Right atrium auricular region (tissue), 2 donors: ENCODE measurements at places on chromosomes 2 and 18.

DNA sequence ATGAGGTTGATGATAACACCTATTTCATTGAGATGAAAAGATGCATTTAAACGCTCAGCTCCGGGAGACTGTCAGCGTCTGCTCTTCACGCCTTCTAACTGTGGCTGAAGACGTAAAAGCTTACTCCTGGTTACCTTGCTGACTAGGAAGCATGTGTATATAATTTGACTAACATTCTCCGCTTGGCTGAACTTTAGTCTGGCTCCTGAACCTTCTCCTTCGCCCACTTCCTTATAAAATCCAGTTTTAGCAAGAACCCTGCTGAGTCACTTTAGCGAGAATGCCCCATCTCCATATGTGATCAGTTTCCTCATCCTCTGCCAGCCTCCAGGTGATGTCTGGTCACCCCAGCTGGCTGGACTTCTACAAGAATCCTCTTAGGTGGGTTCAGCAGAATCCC, 12.7 kb upstream of the CREG2 start:
- no peak overlapping the region for H3K4me3 ChIP-seq
- no peaks in the 10 kb centered on the region for H3K4me1 ChIP-seq
- H3K36me3 ChIP-seq = no peaks in the 10 kb centered on the region
- H3K27ac ChIP-seq = no peak overlapping the region
- no peaks in the 10 kb centered on the region for H3K27me3 ChIP-seq

- no peaks in the 10 kb centered on the region for H3K27me3 ChIP-seq
- H3K4me1 ChIP-seq = no peaks in the 10 kb centered on the region
- no peak for DNase-seq
- H3K4me3 ChIP-seq = no peak overlapping the region
- no peak overlapping the region for H3K27ac ChIP-seq
These were observed 24.1 kb upstream of the EPHA4 start for GRCh38 chr2:221596192-221596591.

DNA sequence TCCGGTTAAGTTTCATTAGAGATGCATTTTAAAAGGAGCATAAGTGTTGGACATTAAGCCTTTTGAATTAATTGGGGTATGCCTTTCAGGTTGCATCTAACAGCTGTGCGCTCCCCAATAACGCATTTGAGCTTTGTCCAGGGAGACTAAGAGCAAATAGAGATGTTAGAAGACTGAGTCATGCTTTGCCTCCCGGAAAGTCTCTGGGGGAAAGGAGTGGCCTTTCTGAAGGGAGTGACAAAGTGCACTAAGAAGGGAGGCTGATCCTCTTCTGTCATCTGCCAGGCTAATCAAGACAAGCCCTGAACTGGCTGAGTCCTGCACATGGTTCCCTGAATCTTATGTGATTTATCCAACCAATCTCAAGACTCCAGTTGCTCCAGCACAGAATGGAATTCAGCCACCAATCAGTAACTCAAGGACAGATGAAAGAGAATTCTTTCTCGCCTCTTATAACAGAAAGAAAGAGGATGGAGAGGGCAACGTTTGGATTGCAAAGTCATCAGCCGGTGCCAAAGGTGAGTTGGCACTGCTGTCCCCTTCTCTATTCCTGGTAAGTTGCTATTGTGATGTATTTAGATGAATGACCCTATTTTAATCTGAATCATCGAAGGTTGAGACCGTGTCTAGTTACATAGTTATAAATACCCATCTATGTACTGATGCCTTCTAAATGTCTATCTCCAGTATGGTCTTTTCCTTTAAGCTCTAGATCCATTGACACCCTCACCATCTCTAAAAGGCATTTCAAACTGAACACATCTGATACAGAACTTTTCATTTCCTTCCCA, 12.1 kb downstream of the TTL start:
- H3K4me1 ChIP-seq = no peaks in the 10 kb centered on the region
- H3K4me3 ChIP-seq = no peak overlapping the region
- H3K27me3 ChIP-seq = no peaks in the 10 kb centered on the region
- no peaks in the 10 kb centered on the region for H3K36me3 ChIP-seq

DNA sequence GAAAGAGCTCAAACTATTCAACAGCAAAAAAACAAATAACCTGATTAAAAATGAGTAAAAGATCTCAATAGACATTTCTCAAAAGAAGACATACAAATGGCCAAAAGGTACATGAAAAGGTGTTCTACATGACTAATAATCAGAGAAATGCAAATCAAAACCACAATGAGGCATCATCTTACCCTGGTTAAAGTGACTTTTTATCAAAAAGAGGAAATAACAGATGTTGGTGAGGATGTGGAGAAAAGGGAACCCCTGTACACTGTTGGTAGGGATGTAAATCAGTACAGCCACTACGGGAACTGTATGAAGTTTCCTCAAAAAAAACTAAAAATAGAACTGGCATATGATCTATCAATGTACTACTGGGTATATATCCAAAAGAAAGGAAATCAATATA, 39.8 kb upstream of the TMEM163 start:
- DNase-seq = no peak
- no peaks in the 10 kb centered on the region for H3K27me3 ChIP-seq
- H3K4me1 ChIP-seq = no peaks in the 10 kb centered on the region

DNA sequence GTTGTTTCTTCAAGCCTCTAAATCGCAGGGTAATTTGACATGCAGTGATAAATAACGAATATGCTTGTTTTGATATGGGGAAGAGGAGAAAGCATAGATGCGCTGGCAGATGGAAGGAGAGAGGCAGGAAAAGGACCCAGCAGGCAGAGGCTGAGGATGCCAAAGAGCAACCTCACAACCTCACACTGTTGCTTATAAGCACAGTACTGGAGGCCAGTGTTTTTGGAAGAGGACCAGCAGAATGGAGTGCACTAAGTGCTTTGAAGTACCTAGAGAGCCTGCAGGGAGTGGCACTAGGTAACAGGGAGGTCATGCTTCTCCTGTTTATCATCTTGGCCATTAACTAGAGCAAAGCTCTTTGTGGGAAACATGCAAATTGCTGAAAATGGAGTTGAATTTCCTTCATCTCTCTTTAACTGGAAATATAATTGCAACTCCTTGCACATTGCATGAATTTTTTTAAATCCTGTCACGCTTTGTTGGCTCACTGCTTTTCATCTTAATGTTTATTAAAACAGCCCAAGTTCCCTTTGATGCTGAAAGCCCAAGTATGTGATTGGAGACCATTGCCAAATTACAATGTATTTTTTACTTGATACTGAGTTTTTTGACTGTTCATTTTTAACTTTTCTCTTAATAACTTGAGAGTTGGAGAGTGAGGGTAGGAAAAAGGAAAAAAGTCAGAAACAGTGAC, 236.4 kb downstream of the LRRTM1 start:
- DNase-seq = no peak
- H3K27ac ChIP-seq = no peak overlapping the region
- H3K36me3 ChIP-seq = no peaks in the 10 kb centered on the region
- H3K27me3 ChIP-seq = no peaks in the 10 kb centered on the region
- no peak overlapping the region for H3K4me3 ChIP-seq

DNA sequence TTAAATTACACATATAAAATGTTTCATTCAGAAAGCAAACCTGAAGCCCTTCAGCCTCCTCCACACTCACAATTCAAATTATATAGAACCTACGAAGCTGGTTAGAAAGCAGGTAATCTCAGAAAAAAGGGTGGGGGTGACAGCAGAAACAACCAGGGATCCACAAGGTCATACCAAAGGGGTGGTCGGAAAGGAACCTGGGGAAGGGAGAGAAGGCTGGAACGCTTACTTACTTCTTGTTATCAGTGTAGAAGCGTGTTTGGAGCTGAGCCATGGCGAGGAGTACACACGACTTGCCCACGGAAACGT, 316 bp downstream of the WDR12 start:
- peak overlapping the region; percentile 67 for H3K4me3 ChIP-seq
- peak overlapping the region; percentile 92 for H3K27ac ChIP-seq
- no peaks in the 10 kb centered on the region for H3K27me3 ChIP-seq
- no peak for DNase-seq

- no peaks in the 10 kb centered on the region for H3K4me1 ChIP-seq
- no peak overlapping the region for H3K4me3 ChIP-seq
- H3K27ac ChIP-seq = peak overlapping the region; percentile 10
- H3K36me3 ChIP-seq = no peaks in the 10 kb centered on the region
These were observed 202.5 kb downstream of the GLI2 start for GRCh38 chr2:120938045-120938771.

GRCh38 chr2:18106841-18107240, 228.4 kb downstream of the KCNS3 start:
- no peak for DNase-seq
- no peak overlapping the region for H3K4me3 ChIP-seq
- H3K4me1 ChIP-seq = no peaks in the 10 kb centered on the region
- H3K36me3 ChIP-seq = no peaks in the 10 kb centered on the region
- H3K27ac ChIP-seq = no peak overlapping the region
- no peaks in the 10 kb centered on the region for H3K27me3 ChIP-seq

GRCh38 chr2:16251511-16252225, 311.3 kb downstream of the MYCN start:
- no peaks in the 10 kb centered on the region for H3K36me3 ChIP-seq
- H3K4me3 ChIP-seq = no peak overlapping the region
- DNase-seq = peak; percentile 36
- no peaks in the 10 kb centered on the region for H3K4me1 ChIP-seq
- H3K27me3 ChIP-seq = no peaks in the 10 kb centered on the region
- no peak overlapping the region for H3K27ac ChIP-seq

DNA sequence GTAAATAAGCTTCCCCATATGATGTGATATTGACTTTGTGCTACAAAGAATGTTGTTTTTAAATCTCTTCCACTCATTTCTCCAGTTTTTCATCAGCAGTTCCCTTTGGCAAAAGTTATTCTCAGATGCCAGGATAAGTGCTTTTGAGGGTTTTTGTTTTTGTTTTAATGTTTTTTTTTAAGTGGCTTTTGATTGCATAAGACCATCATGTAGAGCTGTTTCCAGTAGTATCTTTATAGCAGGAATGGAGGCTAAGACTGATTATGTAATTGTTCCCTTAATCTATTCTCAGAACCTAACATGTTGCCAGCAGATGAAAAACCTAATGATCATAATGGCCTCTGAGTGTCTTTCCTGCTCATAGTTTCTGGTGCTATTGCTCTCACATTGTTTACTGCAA, 77.9 kb downstream of the CABLES1 start:
- no peak overlapping the region for H3K27ac ChIP-seq
- H3K27me3 ChIP-seq = no peaks in the 10 kb centered on the region
- H3K4me1 ChIP-seq = no peaks in the 10 kb centered on the region
- H3K4me3 ChIP-seq = no peak overlapping the region
- DNase-seq = no peak

DNA sequence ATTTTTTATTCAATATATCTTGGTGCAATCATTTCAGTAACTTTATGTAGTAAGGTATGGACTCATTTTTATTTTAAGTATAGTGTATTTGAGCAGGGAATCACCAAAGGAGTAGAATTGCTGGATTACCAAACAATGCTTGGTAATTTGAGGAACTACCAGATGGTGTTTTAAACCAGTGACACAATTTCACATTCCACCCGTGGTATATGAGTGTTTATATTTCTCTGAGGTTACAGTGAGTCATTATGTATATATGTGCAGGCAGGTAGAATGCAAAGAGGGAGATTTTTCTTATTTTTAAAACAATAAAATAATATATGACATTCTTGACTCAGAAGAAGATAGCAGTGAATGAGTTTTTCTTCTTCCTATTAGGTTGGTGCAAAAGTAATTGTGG, 596.9 kb downstream of the DCC start:
- no peaks in the 10 kb centered on the region for H3K36me3 ChIP-seq
- H3K27me3 ChIP-seq = no peaks in the 10 kb centered on the region
- no peak for DNase-seq

DNA sequence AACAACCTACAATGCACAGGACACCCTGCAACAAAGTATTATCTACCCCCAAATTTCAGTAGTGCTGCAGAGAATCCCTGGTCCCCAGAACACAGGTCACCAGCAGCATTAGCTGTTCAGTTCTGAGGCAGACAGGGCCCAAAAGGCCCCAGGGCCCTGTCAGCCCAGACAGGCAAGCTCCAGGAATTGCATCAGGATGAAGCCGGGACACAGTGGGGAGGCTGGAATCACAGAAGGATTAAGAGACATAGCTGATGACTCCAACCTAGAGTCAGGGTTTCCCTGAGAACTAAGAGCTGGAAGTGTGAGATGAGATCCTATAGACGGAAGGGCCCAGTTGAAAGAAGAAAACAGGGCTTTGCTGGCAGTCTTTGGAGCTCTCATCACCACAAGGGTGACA, 148.1 kb downstream of the GALNT14 start:
- H3K27ac ChIP-seq = no peak overlapping the region
- DNase-seq = no peak
- H3K27me3 ChIP-seq = no peaks in the 10 kb centered on the region
- peaks cover 8% of the 10 kb centered on the region for H3K4me1 ChIP-seq

- no peak for DNase-seq
- no peaks in the 10 kb centered on the region for H3K27me3 ChIP-seq
- no peak overlapping the region for H3K4me3 ChIP-seq
- no peaks in the 10 kb centered on the region for H3K4me1 ChIP-seq
- no peaks in the 10 kb centered on the region for H3K36me3 ChIP-seq
These were observed 65.9 kb downstream of the C1D start for GRCh38 chr2:67996772-67997527.

GRCh38 chr2:200222791-200223190, 83.7 kb upstream of the SPATS2L start:
- no peaks in the 10 kb centered on the region for H3K27me3 ChIP-seq
- DNase-seq = no peak
- no peak overlapping the region for H3K27ac ChIP-seq
- no peak overlapping the region for H3K4me3 ChIP-seq

DNA sequence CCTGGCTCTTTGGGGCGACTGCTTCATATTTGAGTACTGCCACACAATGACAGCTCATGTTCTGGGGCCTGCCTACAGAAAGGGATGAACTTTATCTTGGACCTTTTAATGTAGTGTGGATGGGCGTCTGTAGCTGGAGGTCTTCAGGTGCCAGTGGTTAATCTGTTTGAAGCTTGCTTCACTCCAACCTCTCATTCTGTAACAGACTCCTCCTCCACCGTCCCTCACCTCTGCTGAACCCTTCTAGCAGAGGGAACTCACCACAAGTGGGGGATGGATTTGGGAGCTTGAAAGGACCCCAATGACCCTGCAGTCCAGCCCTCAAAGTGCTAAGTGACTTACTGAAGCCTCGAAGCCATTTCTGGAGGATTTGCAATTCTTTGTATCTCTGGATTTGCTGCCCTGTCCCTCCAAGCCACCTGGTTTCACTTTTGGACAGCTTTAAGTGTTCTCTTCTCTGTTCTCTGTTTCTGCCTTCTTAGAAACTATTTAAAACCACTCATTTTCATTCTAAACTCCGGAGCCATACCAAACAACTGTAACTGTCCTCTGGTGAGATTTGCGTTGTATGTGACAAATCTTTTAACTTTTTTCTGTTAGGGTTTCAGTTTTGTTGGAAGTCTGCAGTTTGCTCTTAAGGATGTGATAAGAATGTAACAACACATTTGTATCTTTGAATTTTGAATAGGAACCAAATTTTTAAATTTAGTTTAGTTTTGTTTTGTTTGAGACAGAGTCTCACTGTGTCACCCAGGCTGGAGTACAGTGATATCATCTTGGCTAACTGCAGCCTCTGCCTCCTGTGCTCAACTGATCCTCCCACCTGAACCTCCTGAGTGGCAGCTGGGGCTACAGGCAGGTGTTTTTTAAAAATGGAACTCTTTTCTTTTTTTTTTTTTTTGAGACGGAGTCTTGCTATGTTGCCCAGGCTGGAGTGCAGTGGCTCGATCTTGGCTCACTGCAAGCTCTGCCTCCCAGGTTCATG, 37.0 kb upstream of the CASP8 start:
- no peaks in the 10 kb centered on the region for H3K27me3 ChIP-seq
- no peak overlapping the region for H3K4me3 ChIP-seq
- H3K27ac ChIP-seq = no peak overlapping the region
- no peaks in the 10 kb centered on the region for H3K4me1 ChIP-seq
- no peak for DNase-seq
